ENCODE measurements at places on chromosomes 11 and 22.

DNA sequence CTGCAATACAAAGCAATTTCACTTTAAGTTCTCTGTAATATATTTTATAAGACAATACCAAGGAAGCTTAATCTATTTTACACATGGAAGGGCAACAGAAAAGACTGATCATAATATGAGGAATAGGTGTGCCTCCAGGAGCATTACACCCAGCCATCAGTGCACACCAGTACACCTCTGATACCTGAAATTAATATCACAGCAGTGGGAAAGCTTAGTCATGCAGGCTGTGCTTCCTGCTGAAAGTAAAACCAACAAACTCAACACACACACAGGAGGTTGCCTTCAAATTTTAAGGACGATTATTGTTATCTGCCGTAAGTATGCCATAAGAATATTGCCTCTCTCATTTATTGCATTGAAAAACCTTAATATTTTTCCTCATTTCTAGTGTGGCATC lies 1119.1 kb upstream of the TENM4 start:
- no peak for DNase-seq

GRCh38 chr11:121119440-121119839 lies 18.4 kb downstream of the TECTA start:
- no peak for DNase-seq

DNA sequence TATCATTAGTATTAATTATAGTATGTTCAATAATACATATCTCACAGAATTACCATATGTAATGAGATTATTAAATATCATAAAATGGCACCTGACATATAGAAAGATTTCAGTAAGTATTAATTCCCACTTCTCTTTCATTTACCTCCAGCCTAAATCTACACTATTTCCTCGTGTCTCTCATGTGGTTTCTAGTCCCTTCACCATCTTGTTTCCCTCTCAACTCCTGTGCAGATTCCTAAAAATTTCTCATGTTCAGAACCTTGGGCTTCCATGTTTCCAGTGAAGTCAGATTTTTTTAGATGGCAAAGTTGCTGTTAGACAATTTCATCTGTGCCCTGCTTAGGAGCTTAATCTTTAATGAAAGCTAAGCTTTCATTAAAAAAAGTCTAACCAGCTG lies 14.1 kb upstream of the HBE1 start:
- no peak for DNase-seq

GRCh38 chr11:292211-293121 lies 3.5 kb downstream of the PGGHG start:
- DNase-seq, result no peak

DNA sequence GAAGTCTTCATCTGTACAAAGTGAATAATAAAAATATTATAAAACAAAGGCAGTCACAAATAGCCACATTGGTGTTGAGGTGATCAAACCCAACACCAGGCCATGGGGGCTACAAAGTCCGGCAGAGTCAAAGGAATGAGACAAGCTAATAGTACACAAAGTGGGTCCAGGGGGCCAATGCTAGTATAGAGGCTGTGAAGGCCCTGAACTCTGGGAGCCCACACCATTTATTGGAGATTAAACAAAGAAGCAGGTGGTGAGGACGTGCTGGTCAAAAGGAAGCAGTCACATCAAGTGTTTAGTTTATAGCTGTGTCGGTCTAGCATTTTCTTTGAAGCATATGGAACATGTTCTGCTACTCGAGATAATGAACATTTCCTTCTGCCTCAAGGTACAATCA lies 58.6 kb upstream of the CCT8L2 start:
- no peak for DNase-seq

- no peak for DNase-seq
These were observed 24.7 kb downstream of the PLEKHA7 start for GRCh38 chr11:16989554-16989953.

- DNase-seq, result no peak
These were observed 2.7 kb downstream of the BEST1 start for GRCh38 chr11:61952882-61953281.

GRCh38 chr11:44870181-44870580 lies 80.5 kb downstream of the TP53I11 start:
- no peak for DNase-seq

GRCh38 chr22:19103880-19104821 lies 18.1 kb downstream of the DGCR2 start:
- no peak for DNase-seq

- DNase-seq, result no peak
These were observed 12.9 kb upstream of the CASTOR1 start for GRCh38 chr22:30301995-30302809.

DNA sequence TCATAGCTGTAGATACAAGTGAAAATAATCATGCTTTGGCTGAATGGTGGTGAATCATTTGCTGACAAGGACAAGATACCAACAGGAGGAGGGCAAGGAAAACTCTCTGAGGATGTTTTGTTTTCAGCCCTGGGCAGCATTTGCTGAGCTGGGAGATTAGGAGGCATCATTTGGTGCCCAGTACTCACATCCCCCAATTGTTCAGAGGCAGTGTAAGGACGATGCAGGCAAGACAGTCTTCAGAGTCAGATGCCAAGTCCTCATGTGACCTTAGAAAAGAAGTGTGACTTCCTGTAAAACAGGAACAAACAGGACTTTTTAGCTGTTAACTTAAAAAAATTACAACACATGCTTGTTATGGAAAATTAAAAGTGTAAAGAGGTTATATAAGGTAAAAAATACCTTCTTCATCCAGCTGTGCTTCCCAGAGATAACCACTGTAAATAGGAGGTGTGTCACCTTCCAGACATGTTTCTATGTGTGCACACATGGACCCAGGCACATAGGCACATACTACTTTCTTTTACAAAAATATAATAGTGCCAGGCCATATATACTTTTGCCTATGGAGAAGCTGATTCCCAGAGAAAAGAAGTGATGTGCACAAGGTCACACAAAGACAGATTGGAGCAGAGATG lies 18.0 kb downstream of the CNTF start:
- no peak for DNase-seq

DNA sequence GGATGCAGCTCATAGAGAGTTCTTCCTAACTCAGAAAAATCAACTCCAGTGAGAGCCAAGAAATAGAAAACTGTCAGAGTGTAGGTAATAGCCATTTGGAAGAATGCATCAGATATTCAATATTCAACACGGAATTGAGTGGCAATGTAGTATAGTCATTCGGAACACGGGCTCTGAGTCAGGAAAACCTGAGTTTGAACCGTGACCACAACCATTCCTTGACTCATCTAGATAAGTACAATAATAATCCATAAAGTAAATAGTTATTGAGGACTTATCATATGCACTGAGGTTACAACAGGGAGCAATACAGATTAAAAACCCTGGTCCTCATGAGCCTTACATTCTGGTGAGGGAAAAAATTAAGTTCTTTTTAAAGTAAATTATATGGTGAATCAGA lies 62.6 kb upstream of the PHF21A start:
- no peak for DNase-seq

DNA sequence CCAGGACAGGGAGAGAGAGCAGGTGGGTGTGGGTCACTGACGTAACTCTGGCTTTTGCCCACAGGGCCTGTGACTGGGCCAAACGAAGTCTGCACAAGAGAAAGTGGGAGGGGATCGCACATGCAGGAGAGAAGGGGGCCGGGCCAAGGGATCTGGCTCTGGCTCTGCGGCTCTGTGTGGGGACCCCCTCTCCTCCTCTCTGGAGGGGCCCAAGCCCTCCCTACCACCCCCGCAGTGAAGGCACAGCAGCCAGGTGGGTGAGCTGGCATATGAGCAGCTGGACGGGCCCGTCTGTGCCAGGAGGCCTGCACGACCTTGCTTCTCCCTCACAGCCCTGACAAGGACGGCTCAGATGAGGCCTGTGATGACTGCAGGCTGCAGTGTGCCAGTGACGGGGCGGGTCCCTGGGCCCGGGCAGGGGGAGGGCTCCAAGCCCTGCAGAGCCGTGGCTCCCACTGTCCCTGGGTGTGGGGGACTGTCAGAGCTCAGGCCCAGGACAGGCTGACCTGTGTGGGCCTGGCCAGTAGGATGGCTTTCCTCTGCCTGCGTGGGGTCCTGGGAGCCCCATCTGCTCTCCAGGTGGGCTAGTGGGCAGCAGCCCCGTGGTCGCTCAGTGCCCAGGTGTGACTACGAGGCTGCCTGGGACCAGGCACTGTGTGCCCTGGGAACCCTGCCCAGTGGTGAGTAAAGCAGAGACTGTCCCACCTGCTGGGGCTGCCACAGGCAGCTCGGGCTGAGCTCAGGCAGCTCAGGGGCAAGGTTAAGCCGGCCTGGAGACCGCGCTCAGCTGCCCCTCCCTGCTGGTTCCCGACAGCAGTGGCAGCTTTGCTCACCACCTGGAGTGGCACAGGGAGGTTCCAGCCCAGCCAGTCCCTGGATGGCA lies 22.2 kb downstream of the MRGPRG start:
- DNase-seq, result no peak

DNA sequence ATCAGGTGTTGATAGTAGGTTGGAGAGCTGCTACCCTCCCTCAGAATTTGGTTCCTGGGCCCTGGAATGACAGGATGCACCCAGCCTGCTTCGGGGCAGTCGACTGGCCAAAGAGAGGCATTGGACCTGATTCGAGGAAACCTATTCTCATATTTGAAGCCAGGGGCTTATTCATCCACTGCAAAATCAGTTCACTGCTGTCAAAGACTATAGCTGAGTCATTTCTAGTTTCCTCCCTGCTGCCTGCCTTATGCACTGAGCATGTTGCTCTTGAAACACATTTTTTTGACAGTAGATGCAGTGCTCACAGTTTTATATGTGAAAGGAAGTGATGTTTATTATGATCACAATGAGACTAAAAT lies 565.4 kb downstream of the ETS1 start:
- DNase-seq, result no peak

DNA sequence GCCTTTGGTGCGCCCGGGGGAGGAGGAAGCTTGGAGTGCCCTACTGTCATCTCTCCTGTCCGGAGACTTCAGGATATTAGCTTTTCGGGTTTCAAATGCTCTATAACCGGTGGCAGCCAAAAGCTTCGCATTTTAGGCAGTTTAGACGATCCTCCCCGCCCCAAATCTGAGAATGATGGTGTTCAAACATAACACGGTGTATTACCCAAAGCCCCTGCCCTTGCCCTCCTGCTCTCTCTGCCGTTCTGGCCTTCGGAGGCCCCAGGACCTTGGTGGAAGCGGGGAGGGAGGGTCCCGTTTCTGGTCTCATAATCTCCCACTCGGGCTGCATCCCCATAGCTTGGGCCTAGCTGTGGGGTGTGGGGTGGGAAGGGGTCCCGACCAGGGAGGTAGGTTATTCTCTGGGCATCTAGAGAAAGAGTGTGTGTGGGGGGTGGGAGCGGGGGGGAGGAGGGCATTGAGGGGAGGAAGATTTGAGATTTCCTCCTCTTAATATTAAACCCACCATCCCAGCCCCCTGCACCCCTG lies 2.3 kb downstream of the PKNOX2 start:
- no peak for DNase-seq

DNA sequence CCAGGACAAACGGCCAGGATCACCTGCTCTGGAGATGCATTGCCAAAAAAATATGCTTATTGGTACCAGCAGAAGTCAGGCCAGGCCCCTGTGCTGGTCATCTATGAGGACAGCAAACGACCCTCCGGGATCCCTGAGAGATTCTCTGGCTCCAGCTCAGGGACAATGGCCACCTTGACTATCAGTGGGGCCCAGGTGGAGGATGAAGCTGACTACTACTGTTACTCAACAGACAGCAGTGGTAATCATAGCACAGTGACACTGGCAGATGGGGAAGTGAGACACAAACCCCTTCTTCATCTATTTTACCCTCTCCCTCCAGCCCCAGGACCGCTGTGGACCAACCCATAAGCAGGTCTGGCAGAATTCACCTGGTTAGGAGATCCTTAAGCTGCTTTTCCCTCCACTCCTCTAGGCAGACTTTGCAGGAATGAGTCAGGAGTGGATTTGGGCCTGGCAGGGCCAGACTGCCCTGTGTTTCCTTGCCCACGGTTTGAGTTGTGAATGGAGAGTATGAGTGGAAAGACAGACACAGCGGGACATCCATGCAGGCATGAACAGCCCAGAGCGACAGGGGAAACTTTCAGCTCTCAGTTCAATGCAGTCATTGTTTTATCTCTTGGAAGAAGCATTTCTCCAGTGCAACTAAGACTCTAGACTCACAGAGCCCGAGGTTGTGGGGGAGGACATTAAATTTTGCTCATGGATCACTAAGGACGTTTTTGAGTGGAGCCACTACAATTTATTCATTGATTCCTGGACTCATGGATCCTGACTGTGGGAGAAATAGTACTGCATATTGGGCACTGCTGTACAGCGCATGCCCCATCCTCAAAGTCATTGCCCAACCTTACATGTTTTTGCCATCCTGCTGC lies 75.3 kb upstream of the IGLL5 start:
- DNase-seq, result no peak

DNA sequence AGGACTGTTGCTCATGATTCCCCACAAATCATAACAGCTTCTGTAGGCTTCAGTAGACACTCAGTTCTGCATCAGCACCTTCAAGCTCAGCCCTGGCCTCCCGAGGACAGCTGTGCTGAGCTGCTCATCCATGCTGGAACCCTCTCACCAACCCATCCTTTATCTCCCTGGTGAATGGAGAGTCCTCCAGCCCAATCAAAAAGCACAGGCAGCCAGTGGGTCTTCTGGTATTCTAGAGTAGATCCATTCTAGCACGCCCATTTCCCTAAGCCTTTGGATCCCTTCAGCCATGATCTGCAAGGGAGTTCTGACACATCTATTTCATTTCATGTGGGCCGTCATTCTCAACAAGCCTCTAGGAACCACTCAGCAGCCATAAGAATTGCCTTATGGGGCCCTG lies 44.6 kb upstream of the SPATA19 start:
- no peak for DNase-seq

DNA sequence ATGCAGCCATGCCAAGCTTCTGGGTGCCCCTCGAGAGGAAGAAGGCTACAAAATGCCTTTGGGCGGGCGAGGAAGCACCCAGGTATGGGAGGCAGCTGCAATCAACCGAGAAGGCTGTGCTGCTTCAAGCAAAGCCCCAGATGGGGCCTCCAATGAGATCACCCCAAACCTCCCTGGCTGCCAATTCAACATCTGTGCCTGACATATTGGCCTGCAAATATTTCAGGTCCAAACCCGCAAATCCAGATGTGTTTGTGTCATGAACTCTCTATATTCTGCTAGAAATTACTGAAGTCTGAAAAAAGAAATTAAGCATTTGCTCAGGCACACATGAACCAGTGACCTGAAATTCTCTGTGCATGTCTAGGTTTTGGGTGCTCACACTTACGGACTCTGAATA lies 78.8 kb upstream of the RCN1 start:
- no peak for DNase-seq

- no peak for DNase-seq
These were observed 2.7 kb upstream of the ARHGAP42 start for GRCh38 chr11:100684101-100685065.
